ENCODE measurements at places on chromosomes 2 and 18.
A peak's percentile ranks its signal among the peaks of the same experiment; 100 is the strongest.

DNA sequence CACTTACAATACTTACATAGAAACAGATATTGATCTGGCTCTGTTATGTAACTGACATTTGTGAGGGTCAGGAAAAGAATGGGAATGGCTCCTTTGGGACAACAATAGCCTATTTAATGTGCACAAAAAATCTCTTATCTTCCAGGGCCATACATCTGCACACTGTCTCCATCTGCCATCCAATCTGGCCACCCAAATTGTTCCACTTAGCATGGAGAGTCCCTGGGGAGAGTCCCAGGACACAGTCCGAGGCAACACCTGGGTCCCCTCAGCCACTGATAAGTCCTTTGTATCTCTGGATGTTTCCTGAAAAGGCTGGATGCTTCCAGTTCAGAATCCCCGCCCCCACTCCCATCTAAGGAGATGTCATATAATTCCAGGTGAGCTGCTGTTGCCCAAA lies 274.2 kb upstream of the NCKAP5 start:
- no peak for DNase-seq

DNA sequence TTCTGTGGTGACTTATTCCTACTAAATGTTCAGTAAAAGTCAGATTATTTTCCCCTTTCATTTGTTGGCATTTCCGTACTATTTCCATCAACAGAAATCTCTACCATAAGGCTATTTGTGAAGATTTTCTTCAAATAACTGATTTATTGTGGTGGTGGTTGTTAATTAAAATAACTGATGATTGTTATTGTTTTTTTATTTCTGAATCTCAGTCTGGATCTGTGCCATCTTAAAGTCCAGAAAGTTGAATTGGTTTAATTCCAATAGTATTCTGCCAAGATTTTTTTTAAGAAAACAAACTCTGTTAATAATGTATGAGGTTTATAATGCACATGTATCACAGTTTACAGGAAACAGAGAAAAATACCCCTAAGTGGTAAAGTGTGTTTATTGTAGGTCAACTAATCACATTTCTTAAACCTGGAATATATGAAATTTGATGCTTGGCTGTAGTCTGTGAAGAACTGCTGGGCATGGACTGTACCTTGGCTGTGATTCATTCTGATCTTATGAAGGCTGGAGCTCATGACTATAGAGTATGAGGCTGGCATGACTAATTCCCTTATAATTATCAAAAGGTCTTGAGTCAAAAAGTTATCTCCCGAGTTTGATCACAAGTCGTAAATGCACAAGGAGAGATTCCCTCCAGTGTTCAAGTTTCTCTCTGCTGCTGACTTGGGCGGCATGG lies 134.2 kb upstream of the RND3 start:
- no peak for DNase-seq

DNA sequence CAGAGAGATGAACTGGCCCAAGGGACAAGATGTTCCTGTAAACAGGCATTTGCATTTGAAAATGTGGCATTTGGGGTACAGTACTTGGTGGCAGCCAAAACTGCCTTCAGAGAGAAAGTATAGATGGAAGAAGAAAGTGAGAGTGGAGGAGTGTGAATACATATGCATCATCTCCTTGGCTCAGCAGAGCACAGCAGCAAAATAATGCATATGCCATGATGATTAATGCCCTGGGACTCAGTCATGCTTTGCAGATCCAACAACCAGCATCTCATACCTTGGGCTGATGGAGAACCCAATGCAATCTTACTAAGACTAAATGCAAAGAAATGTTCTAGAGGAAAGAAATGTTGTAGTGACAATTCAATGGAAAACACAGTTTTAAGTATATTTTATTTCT lies 29.7 kb upstream of the CYTIP start:
- DNase-seq: no peak

DNA sequence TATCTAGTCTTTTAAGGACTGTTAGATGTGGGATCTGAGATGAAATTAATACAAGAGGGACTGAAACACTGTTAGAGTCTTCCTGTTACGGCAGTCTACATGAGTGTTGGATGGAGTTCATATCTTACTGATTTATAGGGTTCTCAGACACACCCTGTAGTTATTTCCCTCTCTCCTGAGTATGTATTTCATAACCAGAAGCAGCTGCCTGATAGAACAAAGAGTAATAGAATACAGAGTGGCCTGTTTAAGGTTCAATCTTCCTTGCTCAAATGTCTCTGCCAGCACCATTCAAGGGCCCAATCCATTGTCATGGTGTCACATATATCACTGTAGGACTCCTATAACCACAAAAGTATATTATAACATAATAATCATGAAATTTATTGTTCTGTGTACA lies 1229.1 kb upstream of the ACVR2A start:
- DNase-seq: no peak

- no peak for DNase-seq
These were observed 136.5 kb upstream of the CTDP1 start for GRCh38 chr18:79542876-79543750.

GRCh38 chr2:67548317-67549201 lies 151.4 kb downstream of the ETAA1 start:
- DNase-seq: no peak

- DNase-seq: no peak
These were observed 201.9 kb upstream of the NT5C1B start for GRCh38 chr2:18791172-18791797.

- DNase-seq: no peak
These were observed 519.9 kb downstream of the RNF144A start for GRCh38 chr2:7437141-7437540.

GRCh38 chr2:197138506-197138905 lies 172.1 kb downstream of the ANKRD44 start:
- DNase-seq: no peak

DNA sequence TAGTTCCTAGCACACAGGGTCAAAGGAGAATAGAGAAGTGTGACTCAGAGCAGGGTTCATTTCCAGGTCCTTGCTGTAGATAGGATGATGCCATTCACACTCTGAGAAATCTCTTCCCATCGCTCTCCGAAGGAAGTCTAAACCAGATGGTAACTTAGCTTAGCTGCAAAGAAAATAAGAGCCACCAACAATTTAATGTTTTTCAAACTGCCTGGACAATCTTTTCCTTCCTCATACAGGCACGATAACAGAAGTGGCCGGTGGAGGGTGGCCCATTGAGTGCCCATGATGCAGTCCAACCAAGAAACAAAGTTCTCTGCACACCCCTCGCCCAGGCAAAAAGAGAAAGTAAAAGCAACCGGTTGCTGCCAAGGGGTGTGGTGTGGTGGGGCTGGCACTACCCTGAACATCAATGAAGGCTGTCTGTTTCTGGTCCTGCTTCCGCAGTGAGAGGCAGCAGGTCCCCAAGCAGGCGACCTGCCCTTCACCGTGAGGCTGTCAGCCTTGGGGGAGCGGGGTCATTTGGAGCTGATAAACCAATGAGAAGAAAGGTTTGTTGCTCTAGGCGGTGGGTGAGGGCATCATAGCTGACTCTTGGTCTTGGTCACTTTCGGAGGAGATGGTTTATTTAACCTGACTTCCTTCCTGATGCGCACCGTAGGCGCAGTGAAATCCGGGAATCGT lies 105.6 kb upstream of the CD302 start:
- DNase-seq: no peak

DNA sequence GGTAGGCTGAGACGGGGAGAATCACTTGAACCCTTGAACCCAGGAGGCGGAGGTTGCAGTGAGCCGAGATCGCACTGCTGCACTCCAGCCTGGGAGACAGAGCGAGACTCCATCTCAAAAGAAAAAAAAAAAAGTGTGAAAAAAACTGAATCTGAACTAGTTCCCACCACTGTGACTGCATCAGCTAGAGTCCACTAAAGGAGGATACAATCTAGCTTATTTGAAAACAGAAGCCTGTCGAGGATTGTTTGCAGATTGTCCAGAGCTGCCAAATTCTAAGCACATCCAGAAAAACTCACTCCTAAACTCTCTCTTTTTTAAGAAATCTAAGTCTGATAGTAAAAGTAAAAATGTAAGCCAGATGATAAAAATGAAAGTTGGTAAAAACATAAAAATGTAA lies 10.6 kb downstream of the GFPT1 start:
- DNase-seq: no peak

DNA sequence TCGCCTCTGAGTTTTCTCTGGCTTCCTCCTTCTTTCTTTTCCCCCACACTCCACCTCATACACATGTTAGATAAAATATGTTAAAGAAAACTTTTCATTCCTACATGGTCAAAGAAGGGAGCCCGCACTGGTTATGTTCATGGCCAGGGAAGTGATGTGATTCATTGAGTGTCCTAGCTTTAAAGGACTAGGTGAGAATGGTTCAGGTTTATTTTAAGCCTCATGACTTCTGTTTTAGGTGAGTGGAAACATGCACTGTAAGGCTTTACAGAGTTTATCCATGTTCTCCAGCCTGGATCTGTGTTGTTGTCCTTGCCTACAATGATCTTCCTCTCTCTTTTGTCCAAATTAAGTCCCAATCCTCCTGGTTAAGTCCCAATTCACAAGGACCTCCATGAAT lies 56.5 kb downstream of the RASGRP3 start:
- DNase-seq: no peak

GRCh38 chr2:43114210-43114609 lies 112.2 kb downstream of the ZFP36L2 start:
- no peak for DNase-seq

DNA sequence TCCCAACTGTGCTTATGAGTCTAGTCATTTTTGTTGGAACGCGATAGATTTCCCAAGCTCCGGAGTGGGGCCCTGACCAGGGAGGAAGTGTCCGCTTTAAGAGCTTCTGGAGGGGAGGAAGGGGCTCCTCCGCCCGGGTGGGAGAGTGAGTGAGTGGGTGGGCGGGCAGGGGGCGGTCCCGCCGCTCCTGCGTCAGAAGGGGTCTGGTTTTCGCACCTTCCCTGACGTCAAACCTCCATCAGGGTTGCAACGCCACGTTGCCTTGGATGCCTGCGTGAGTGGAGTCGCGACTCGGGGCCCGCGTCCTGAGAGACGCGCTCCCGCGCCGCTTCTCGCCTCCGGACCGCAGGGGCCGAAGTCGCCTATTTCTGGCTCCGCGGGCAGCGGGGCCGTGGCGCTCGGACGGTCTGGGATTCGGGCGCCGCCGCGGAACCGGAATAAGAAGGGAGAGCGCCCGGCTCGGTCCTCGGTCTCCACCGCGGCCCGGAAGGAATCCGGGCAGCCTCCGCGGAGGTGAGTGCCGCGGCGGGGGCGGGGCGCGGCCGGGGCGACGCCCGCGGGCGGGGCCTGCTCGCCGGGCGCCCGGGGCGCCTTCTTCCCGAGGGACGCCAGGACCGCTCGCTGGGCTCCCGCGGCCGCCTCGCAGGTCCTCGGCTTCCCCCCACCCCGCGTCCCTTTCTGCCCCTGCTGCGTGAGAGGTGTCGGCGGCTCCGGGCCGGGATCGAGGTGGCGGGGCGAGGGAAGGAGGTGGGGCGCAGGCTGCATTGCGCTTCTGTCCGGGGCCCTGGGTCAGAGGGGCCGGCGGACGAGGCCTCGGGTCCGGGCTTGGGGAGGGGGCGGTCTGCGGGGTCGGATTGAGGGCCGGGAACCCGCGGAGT lies at the start of gene ZDBF2:
Gene ZDBF2, plus strand, starts transcription at position 230 of the 878 bp plus-strand sequence. CDS start 7,187 bp downstream, outside the sequence.
- DNase-seq: peak; percentile 23

DNA sequence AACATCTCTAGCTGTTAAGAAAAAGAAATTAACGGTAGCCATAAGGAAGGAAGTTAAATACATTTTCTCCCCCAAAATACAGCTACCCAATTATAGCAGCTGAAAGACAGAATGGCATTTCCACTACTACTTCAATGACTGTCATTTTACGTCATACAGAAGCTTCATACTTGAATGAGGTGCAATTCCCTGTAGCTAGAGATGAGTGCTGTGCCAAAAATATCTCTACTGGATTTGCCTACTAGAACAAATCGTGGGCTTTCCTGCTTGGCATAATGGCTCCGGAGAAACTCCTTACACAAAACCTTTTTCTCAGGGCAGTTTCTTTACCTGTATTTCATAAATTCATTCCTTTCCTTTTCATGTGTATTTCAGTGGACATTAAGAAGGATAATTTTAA lies 36.3 kb upstream of the NRXN1 start:
- DNase-seq: no peak

DNA sequence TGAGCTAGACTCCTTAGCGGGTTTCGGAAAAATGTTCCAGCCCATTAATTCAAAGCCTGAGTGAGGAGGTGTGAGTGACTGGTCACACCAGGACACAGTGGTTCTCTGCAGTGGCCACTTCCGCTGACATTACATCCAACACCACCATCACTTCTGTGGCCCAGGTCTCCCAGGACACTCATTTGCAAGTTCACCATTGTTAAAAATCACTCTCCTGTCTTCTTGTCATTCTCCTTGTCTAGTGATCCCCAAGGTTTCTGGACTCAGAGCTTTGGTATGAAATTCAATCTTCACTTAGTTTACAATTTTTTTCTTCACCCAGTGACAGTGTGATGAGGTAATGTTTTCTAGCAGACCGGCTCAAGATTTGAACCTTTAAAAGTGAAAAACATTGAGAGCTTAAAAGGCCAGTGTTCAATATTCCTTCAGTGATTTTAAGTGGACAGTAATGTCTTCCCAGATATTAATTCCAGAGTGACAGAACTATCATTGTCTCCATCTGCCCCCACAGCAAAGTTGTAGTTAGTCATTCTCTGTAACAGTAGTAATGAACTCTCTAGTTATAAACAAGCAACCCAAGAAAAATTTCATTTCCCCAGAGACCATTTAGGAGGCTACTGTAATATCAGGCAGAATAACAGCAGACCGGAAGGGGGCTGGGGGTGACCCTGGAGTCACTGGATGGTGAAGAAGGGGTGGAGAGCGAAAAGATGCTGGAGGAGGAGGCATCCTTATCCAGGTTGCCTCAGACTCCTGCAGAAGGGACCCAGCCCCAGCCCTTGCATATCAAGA lies 164.9 kb downstream of the GFPT1 start:
- DNase-seq: no peak

- DNase-seq: no peak
These were observed 97.0 kb downstream of the RNF144A start for GRCh38 chr2:7014174-7014640.

- no peak for DNase-seq
These were observed 27.9 kb downstream of the ACVR1 start for GRCh38 chr2:157848213-157848612.

DNA sequence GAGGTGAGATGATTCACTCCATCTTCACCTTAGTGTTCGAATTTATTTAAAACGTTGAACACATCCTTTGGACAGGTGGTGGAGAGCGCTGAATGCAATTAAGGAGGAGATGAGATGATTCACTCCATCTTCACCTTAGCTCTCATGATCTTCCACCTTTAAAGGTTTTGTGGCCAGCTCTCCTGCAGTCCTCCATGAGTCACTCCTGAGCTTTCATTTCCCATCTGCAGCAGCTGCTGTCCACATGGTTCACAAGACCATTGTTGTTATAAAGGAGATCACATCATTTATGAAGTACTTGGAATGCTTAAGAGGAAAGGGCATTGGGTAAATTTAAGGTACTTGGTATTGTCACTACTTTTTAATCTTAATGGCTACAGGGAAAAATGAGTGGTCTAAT lies 298.5 kb downstream of the PAX3 start:
- DNase-seq: no peak
